Bone marrow (tissue), 2 donors: ENCODE measurements at places on chromosomes 4 and X.

- no peak for DNase-seq
Observed at GRCh38 chrX:16552546-16552945, 97.4 kb upstream of the S100G start.

GRCh38 chrX:49761481-49761880 lies 65.7 kb upstream of the PAGE1 start:
- peak; percentile 0 for DNase-seq

DNA sequence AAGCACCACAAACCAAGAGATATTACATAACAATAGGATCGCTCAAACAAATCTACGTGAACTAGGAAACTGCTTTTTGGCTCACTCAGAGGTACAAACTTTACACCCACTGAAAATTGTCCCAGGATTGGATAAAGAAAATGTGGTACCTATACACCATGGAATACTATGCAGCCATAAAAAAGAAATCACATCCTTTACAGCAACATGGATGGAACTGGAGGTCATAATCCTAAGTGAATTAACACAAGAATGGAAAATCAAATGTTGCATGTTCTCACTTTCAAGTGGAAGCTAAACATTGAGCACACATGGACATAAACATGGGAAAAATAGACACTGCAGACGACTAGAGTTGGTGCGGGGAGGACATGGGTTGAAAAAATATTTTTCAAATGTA lies 207.8 kb downstream of the CBR4 start:
- DNase-seq = no peak

DNA sequence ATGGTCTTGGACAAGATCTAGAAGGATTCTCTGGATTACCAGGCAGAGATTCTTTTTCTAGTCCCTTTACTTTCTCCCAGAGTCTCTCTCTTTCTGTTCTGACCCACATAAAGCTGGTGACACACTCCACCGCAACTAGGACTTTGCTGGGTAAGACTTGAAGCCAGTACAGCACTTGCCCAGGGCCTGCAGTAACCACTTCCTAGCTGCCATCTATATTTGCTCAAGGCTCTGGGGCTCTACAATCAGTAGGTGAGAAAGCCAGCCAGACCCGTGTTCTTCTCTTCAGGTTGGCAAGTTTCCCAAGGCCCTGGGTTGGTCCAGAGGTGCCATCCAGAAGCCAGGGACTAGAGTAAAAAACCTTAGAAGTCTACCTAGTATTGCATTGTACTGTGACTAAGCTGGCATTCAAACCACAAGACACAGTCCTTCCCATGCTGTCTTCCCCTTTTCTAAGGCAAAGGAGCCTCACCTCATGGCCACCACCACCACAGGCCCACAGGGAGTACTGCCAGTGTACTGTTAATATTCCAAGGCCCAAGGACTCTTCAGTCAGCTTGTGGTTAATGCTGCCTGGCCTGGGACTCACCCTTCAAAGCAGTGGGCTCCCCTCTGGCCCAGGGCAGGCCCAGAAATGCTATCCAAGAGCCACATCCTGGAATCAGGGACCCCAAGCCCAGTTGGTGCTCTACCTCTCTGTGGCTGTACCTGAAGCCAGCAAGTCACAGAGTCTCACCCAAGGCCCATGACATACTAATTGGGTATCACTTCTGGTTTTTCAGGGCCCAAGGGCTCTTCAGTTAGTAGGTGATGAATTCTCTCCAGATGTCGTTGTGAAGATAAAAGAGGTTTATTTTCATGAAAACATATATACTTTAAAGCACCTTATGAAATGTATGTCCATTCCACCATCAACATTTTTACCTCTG lies 54.7 kb downstream of the CD38 start:
- no peak for DNase-seq

DNA sequence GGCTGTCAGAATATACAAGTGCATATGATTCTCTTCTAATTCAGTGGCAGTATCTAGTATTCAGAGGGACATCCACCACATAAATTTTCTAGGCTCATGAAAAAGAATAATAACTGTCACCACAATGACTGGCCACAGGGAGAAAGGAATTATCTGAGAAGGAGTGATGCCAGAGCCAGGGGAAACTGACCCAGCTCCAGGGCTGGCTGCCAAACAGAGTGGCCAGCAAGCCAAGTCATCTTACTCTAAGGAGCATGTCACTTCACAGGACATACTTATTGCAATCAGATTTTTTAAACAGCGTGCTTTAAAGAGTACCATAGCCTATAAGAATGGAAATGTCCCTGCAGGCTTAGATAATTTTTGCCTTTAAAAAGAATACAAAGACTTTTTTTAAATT lies 5.8 kb upstream of the SEPTIN11 start:
- no peak for DNase-seq

GRCh38 chr4:64518600-64518999 lies 109.3 kb upstream of the TECRL start:
- DNase-seq = no peak

DNA sequence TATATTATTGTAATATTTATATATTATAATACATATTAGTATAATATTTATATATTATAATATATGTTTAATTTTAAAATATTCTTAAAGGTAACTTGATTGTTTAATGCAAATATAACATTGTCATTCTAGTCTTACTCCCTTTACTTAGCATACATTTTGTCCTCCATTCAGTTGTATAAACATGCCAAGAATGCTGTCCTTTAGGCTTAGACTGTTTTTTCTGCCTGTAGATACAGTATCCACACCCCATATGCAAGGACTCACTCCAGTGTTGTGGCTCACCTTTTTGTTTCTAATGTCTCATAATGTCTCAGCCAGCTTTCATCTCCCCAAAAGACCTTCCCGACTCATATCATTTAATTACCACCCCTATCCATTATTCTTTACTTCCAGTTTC lies 2110.0 kb downstream of the PCDH7 start:
- DNase-seq = no peak

DNA sequence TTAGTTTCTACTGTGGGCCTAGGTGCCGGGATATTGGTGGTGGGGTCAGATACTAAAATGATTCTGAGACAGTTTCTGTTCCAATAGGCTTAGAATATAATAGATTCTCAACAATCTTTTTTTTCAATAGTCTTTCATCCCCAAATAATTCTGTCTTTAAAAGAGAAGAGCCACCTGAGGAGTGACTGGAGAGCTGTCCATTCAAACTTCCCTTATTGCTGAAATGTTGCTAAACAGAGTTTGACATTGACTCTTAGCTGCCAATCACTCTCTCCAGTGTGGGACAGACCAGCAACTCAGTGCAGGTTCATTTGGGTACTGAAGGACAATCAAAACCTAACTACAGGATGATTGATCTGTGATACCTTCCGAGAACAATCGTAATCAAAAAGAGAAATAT lies 12.4 kb upstream of the ADH7 start:
- no peak for DNase-seq

DNA sequence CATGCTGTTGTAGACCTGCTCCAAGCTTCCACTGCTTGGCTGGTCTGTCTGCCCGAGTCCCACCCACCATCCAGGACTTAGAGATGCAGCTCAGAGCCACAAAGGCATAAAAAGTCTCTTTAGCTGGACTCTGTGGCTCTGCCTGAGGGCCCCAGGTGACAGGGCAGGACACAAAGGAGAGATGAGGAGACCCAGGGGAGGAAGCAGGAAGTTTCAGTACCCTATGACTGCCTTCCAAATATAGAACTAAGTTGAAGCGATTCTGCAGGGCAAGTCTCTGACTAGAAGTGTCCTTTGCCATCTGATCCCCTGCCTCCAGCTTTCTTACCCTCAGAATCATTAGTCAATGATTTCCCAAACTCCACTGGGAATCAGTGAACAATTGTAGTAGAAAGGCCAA lies 11.2 kb upstream of the CXCR3 start:
- DNase-seq = no peak

GRCh38 chrX:137032341-137032694 lies 1.5 kb downstream of the GPR101 start:
- DNase-seq = no peak

GRCh38 chr4:24169956-24170355 lies 280.1 kb upstream of the PPARGC1A start:
- no peak for DNase-seq

DNA sequence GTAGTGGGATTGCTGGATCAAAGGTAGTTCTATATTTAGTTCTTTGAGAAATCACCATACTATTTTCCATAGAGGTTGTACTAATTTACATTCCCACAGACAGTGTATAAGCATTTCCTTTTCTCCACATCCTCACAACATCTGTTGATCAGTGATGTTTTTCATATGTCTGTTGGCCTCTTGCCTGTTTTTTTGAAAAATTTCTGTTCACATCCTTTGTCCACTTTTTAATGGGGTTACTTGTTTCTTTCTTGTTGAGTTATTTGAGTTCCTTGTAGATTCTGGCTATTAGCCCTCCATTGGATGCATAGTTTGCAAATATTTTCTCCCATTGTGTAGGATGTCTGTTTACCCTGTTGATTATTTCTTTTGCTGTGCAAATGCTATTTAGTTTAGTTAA lies 72.6 kb downstream of the STOX2 start:
- no peak for DNase-seq
